ENCODE measurements at places on chromosomes 3 and 15. TPM values are rescaled to one million over a fixed set of nuclear protein-coding genes. Genes with fewer than 3 reads are reported as not detected.

DNA sequence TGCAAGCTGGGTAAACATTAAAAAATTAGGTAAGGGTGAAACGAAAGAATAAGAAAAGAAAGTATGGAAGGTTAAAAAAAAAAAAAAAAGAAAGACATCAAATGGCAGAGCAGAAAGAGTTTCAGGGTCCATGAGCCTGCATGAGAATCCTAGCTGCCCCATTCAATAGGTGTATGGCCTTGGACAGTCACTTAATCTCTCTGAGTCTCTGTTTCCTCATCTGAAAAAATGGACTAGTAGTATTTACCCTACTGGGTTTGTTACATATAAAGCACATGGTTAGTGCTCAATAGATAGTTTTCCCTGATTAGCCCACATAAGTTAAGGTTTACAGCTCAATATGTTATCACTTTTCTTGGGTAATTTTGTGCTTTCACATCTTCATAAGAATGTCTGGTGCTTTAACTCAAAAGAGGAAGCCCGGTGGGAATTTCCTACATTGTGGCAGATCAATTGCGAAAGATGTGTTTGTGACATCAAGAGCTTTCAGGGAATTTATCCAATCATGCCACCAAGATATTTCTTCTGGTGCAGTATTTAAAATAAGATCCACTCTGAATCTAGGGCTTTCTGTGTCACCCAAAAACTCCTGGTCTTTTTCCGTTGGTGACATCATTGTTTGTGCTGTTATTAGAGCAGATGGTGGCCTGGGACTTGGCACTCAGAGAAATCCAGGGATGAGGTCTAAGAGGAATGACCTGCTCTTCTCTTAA is 57.2 kb upstream of the UBE2E1 start:
- no peak for DNase-seq

- DNase-seq: no peak
Measured at GRCh38 chr3:159130108-159130507, 328.3 kb downstream of the MFSD1 start.

THOC7 gene
- 38.0 TPM for total RNA-seq

DNA sequence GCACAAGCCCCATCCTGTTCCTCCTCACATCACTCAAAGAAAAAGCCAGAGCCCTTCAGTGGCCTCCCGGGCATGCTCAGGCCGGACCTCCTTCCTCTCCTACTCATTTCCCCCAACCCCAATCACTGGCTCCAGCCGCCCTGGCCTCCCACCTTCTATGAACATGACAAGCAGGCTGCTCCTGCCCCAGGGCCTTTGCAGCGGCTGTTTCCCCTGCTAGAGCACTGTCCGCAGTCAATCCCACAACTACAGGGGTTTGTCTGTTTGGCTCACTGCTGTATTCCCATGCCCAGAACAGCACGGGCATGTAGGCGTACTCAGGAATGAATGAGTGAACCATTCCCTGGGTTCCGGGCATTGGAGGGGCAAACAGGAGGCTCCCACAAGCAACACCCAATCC is 139.8 kb upstream of the PRR20G start:
- no peak for DNase-seq

DNA sequence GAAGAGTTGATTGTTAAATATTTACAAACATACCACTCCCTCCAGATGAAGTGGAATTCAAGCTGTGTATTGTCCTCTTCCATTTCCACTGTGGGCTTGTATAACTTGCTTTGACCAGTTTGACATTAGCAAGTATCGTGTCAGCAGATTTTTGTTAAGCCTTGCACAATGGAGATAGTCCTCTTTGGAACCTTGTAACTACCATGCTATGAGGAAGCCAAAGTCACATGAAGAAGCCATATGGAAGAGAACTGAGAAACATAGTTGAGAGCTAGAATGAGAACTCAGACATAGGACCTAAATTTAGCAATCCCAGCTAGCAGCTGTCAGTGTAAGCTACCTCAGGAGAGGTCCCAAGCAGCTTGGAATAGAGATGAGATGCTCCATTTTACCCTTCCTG is 889.2 kb downstream of the PDCD6IP start:
- no peak for DNase-seq

GRCh38 chr3:81439108-81439507 is 322.3 kb downstream of the GBE1 start:
- no peak for DNase-seq

ARGFX gene
- total RNA-seq: not detected

DNA sequence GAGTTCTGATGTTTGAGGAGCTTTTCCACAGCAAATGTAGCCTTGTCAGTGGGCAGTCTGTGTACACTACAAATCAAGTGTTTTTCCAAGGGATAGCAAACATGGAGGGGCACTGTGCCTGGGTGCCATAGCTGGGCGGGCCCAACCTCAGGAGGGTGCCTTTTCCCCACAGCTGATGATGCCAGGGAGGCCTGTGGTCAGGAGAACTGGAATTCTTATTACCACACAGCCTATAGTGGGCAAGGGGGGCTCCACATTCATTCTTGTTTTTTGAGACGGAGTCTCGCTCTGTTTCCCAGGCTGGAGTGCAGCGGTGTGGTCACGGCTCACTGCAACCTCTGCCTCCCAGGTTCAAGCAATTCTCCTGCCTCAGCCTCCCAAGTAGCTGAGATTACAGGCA is 41.8 kb downstream of the SYNM start:
- no peak for DNase-seq

- no peak for DNase-seq
Measured at GRCh38 chr3:123297627-123297899, 95.8 kb downstream of the SEC22A start.

- DNase-seq: no peak
Measured at GRCh38 chr3:179269152-179269707, 18.3 kb upstream of the KCNMB3 start.
